ENCODE measurements at places on chromosomes 13 and 19.

GRCh38 chr13:71626421-71627117, 240.4 kb downstream of the DACH1 start:
- DNase-seq, result no peak

- DNase-seq, result no peak
These were observed 9.4 kb upstream of the SPC24 start for GRCh38 chr19:11164879-11165406.

DNA sequence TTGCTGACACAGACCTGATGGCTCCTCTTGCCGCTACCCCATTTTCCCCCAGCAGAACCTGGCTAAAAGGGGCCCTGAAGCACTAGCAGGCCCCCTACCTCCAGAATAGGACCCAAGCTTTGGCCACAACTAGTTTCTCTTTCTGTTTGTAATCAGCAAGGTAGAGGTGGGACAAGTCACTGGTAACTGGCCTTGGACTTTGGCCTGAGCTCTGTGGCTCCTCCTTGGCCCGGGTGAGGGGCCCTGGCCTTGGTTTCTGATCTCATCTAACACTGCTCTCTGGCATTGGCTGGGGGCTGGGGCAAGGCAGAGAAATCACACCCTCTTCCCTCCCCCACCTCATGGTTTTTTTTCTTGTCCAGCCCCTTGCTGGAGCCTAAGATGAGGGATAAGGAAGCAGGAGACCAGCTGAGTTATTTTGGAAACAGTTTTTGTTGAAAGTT, 2.1 kb downstream of the CALM3 start:
- no peak for DNase-seq

DNA sequence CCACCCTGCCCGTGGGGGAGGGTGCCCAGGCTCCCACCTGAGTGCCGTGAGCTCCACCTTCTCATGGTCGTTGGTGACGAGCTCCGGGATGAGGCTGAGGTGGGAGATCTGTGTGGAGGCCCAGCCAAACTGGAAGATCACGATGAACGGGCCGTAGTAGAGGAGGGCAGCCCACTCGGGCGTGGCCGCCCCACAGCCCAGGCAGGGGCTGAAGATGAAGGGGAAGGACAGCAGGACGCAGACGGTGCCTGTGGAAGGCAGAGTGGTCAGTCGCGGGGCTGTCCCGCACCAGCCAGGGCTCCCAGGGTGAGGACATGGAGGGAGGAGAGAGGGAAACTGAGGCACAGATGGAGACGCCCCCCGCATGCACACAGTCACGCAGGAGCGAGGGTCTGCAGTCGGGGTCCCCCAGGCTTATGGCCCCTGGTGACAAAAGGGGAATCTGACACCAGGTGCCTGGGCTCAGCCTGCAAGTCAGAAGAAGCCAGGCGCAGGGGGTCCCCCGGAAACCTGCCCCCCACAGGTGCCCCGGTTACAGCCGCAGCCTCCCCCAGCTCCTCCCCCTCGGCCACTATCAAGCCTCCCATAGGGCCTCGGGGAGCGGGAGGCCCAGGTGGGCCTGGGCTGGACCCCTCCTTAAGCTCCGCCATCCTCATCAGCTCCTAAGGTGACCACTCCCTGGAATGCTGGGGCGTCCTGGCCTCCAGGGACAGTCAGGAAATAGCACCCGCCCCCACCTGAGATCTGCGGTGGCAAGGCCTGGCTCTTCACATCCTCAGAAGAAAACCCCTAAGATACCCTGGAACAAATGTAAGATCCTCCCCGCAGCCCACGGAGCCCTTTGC, 6.2 kb downstream of the MFSD12 start:
- DNase-seq, result no peak

DNA sequence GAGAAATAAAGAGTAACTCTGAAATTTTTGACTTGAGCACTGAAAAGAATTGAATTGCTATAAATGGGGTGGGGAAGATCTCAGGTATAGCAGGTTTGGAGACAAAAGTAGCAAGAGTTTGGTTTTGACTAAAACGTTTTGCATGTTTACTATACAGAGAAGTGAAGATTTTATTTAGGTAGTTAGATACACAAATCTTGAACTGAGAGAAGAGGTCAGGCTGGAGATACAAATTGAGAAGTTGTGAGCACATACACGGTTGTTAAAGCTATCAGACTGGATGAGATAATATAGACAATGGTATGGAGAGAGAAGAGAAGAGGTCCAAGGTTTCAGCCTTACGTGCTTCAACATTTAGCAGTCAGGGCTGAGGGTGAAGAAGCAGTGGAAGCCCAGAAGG, 420.9 kb downstream of the FOXO1 start:
- no peak for DNase-seq

DNA sequence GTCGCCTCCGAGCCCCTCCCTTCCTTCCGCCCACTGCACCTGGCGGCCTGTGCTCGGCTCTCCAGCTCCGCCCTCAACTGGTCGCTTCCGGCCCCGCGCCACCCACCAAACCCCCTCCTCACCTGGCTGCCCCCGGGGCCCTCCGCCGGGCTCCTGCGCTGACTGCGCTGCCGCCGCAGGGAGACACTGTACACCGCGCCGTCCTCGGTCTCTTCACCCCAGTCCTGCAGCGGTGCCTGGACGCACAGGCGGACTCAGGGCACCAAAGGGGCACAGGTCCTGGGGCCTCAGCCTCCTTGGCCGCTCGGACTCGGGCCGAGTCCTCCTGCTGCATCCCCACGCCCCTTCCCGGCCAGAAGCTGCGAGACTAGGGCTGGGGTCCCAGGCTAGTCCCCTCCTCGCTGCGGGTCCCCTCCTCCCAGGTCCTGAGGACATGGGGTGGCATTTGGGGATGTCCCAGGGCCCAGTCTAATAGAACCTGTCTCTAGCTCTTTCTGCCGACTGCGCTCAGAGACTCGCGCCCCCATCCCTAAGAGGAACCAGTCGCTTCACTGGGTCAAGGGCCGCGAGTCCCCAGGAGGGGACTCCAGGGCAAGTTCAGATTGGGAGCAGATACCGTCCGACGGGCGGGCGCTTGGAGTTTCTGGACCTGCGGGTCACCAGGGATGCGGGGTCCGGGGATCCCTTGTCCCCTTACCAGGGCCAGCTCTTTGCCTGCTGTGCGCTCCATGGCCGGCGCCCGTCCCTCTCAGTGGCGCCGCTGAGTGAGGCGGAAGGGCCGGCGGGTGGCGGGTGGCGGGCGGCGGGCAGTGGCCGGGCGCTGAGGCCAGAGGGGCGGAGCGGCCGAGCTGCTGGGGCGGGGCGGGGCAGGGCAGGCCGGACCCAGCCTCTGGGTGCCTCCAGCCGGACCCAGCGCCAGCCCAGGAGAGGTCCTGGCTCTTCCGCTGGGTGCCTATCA, at the start of gene RGL3:
RGL3 (minus strand) TSS at position 766 of the 958 bp plus-strand sequence; CDS start at position 730, 36 bp downstream.
- DNase-seq, result peak; percentile 9

- no peak for DNase-seq
These were observed 434.4 kb upstream of the NBEA start for GRCh38 chr13:34507630-34508029.

DNA sequence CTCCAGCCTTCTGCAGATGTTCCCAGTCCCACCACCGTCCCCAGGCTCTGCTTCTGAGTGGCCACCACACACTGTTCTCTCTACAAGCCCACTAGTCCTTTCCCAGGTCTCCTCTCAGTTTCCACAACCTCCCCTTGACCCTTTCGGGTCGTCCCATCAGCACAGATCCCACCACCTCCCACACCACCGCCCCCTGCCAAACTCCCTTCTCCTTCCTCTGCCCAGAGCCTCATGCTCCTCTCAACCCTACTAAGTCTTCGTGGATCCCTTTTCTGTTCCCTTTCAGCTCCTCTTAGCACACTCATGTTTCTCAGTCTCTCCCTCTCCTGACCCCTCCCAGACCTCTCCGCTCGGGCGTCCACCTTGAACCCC, 1.9 kb downstream of the NAPA start:
- no peak for DNase-seq
